DMS53 (cell line): ENCODE measurements at places on chromosomes 5 and 9.

DNA sequence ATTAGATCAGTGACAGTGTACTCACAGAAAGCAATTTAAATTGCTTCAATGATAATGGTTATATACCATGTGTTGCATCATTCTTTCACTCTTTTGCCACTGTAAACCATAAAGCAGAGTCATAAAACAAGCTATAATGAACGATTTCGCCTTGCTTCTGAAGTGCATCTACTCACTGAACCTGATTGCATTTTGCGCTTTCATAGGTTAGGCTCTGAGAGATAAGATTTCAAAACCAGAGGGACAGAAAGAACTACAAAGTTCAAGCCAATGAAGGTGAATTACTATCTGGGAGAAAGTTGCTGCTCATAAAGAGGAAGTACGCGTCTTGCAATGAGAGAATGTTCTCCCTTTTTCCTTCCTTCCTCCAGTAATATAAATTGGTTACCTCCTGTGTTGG, 412.7 kb downstream of the CETN3 start:
- DNase-seq: no peak

DNA sequence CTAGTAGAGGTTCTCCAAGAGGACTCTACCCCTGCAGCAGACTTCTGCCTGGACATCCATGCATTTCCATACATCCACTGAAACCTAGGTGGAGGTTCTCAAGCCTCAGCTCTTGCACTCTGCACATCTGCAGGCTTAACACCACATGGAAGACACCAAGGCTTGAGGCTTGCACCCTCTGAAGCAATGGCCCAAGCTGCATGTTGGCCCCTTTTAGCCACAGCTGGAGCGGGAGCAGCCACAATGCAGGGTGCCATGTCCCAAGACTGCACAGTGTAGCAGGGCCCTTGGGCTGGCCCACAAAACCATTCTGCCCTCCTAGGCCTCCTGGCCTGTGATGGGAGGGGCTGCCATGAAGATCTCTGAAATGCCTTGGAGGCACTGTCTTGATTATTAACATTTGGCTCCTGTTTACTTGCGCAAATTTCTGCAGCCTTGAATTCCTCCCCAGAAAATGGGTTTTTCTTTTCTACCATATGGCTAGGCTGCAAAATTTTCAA, 123.2 kb upstream of the VCAN start:
- no peak for DNase-seq

- DNase-seq: no peak
Measured at GRCh38 chr9:124411514-124412227, 3.6 kb downstream of the PSMB7 start.

DNA sequence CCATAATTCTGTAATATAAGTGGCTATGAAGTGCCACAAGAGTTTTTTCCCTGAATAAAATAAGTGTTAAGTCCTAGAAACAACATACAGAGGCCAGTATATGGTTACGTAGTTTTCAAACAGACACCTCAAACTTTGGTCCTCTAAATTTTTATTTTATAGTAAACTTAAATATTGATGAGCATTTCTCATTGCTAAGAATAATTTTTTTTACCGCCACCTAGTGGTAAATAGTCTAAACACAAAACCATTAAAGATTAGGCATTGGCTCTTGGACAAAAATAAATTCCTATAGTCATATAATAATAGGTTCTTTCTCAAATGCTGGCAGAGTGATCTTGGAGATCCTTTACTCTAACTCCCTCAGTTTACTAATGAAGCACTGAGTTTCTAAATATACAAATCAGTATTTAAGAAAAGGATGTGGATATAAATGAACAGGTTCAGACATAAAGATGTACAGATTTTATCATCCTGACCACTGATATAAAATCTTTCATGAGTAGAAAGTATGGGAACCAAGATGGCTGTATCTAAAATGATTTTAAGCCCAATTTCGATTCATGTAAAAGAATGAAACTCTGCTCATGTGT, 136.2 kb downstream of the FANCC start:
- DNase-seq: peak; percentile 18

DNA sequence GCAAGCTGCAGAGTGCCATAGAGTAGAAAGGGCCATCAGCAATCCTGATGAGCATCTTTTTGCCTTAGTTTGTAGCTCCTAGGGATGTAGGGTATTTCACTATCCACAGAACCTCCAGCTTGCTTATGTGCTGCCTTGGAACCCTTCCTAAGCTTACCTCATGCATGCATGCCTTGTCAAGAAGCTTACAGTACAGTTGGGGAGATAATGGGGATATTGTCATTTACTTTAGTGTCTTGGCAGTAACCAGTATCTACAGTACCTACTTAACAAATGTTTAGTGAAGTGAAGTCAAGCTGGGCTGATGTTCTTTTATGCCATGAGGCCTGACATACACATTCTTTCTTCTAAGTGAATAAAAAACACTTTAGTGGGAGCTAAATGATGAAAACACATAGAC, 164.6 kb upstream of the PPP1R2B start:
- DNase-seq: no peak

DNA sequence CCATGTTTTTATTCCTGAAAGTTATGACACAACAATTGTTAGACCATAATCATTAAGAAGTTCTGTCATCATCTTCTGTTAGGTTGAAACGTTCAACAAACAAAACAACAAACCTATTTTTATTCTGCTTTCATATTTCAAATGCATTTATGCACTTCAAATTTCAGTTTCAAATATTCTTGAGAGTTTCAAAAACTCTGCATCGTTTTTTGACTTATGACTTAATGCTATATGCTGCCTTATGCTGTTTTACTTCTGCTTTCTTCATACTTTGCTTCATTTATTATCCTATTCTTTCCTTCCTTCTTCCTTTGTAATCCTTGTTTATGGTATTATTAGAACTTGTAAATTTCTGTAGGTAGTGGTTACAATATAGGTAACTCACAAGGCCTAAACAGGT, 95.0 kb downstream of the PCSK1 start:
- no peak for DNase-seq

GRCh38 chr9:109320331-109320741, 523 bp downstream of the EPB41L4B start:
- peak; percentile 61 for DNase-seq

- no peak for DNase-seq
Measured at GRCh38 chr5:156474251-156474650, 147.3 kb downstream of the SGCD start.

GRCh38 chr5:74122175-74122574, 496.2 kb downstream of the ARHGEF28 start:
- DNase-seq: no peak

GRCh38 chr5:95847261-95847592, 24.7 kb upstream of the GLRX start:
- DNase-seq: no peak

GRCh38 chr9:136050266-136050700, 44.8 kb downstream of the NACC2 start:
- DNase-seq: no peak

- DNase-seq: no peak
Measured at GRCh38 chr5:169909945-169910344, 70.3 kb downstream of the INSYN2B start.

DNA sequence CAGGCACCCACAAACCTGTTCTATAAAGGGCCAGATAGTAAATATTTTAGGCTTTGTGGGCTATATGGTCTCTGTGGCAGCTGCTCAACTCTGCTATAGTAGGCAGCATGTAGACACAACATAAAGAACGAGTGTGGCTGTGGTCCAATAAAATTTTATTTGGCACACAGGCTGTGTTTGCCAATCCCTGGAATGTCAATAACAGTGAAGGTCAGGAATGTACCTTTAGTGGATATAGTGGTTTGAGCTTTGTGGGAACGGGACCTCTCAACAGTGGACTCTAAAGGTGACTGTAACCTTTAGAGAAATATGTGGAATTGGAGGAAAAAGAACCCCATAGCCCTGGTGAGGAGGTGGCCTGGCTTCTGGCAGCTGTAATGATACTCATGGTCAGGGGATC, 145.2 kb downstream of the MAST4 start:
- peak; percentile 37 for DNase-seq

DNA sequence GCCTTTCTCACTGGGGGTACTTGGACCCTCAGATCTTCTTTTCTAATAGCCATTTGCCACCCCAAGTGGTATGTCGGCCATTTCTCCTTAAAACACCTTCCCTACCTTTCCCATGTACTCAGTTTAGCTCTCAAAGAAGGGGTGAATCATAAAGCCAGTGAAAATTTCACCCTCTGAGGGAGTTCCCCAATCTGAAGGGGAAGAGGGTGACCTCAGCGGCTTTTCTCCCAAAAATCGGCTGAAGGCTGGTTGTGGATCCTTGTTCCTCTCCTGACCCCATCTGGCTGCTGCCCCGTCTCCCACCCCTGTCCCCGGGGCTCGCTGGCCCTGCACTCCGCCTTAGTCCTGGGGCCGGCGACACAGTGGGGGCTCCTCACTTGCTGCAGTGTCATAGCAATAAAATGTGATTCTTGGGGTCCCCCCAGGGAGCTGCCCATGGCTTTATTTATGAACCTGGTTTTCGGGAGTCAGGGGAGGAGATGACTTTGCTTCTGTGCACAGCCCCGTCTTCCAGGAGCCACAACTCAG, 17.3 kb upstream of the LTC4S start:
- no peak for DNase-seq
